NCI-H1048 (cell line): ENCODE measurements at places on chromosomes 2 and 18.

GRCh38 chr2:218517434-218518206 is 50.5 kb downstream of the USP37 start:
- DNase-seq = no peak

- no peak for DNase-seq
Measured at GRCh38 chr2:85760872-85761271, 7.1 kb downstream of the ATOH8 start.

DNA sequence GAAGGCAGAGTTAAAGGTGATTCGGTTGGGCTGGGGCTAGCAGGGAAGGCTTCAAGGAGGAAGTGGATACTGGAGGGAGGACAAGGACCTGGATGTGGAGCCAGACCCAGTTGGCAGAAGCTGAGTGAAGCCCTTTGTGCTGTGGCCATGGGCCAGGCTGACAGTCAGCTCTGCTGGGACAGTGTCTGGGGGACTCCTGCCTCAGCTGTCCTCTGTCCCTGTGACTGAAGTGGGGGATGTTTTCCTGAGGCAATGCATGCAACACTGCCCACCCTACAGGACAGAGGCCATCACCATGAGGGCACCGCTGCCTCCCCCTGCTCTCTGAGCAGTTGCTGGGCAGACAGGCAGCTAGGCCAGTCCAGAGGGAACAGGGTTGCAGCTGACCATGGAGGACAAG is 40.0 kb downstream of the ST8SIA5 start:
- no peak for DNase-seq

DNA sequence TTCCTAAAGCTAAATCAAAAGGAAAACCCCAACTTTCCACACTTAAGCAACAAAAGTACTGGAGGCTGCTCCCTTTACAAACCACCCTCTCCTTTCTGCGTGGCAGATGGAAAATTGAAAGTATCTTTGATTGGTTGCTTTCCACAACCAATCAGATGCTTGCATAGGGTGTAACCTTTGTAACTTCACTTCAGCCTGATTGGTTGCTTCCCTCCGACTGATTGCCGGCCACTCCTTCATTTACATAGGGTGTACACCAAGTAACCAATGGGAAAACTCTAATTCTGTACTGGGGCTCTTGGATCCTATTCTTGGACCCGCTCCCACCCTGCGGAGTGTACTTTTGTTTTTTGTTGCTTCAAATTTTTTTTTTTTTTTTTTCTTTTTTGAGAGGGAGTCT is 297.7 kb downstream of the NCKAP5 start:
- no peak for DNase-seq
